ENCODE measurements at places on chromosomes 6 and 20.

DNA sequence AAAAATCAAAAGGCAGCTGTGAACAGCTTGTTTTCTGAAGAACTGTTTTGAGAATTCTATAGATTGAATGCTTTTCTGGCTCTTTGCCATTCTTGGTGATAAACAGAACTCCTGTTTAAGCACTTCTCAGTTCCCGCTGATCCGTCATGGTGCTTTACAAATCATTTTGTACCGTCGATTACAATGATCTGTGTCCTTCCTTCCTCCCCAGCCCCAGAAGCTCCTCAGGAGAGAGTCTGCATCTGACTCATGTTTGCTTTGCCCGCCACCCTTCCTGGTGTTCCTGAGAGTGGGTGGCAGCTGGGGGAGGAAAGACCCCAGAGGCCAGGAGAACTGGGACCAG lies 538.6 kb upstream of the MARCKS start:
- no peak overlapping the region for H3K27ac ChIP-seq
- no peaks in the 10 kb centered on the region for H3K4me1 ChIP-seq
- no peak overlapping the region for H3K4me3 ChIP-seq
- no peak for DNase-seq
- no peaks in the 10 kb centered on the region for H3K27me3 ChIP-seq

GRCh38 chr20:50477239-50477872 lies 32.8 kb upstream of the PTPN1 start:
- H3K36me3 ChIP-seq: no peaks in the 10 kb centered on the region
- no peak for DNase-seq
- H3K4me3 ChIP-seq: no peak overlapping the region
- H3K27me3 ChIP-seq: no peaks in the 10 kb centered on the region
- peaks cover 14% of the 10 kb centered on the region for H3K4me1 ChIP-seq

- no peaks in the 10 kb centered on the region for H3K27me3 ChIP-seq
- no peak for DNase-seq
- H3K27ac ChIP-seq: no peak overlapping the region
- peaks cover 15% of the 10 kb centered on the region for H3K4me1 ChIP-seq
- no peak overlapping the region for H3K4me3 ChIP-seq
- no peaks in the 10 kb centered on the region for H3K36me3 ChIP-seq
Measured at GRCh38 chr6:159108426-159108985, 60.7 kb upstream of the FNDC1 start.

- no peak for DNase-seq
- no peak overlapping the region for H3K4me3 ChIP-seq
- no peaks in the 10 kb centered on the region for H3K4me1 ChIP-seq
Measured at GRCh38 chr6:3549314-3549940, 92.6 kb upstream of the SLC22A23 start.

GRCh38 chr6:72861059-72861458 lies 239.2 kb downstream of the KCNQ5 start:
- no peaks in the 10 kb centered on the region for H3K4me1 ChIP-seq
- no peaks in the 10 kb centered on the region for H3K27me3 ChIP-seq
- no peaks in the 10 kb centered on the region for H3K36me3 ChIP-seq
- no peak overlapping the region for H3K27ac ChIP-seq

- H3K27ac ChIP-seq: no peak overlapping the region
- no peaks in the 10 kb centered on the region for H3K36me3 ChIP-seq
- no peak for DNase-seq
- no peaks in the 10 kb centered on the region for H3K27me3 ChIP-seq
Measured at GRCh38 chr20:62056377-62056776, 9.3 kb downstream of the TAF4 start.

GRCh38 chr6:154751011-154751800 lies 18.0 kb downstream of the SCAF8 start:
- no peak overlapping the region for H3K4me3 ChIP-seq
- no peaks in the 10 kb centered on the region for H3K36me3 ChIP-seq
- peaks cover 3% of the 10 kb centered on the region for H3K4me1 ChIP-seq
- no peak for DNase-seq

All from esophagus squamous epithelium (tissue), 5 donors.